GM23338 (cell line): ENCODE measurements at places on chromosomes 7 and 10. TPM values are rescaled to one million over a fixed set of nuclear protein-coding genes. Genes with fewer than 3 reads are reported as not detected.

The HABP2 gene
- total RNA-seq = not detected in 2 replicates

The TFEC gene
- 0.04 TPM in 1 of 2 replicates, not detected in the other for total RNA-seq

The RPP38 gene
- 17.8 and 20.1 TPM in 2 replicates for total RNA-seq

The SPAM1 gene
- not detected in 2 replicates for total RNA-seq

The PLEKHS1 gene
- total RNA-seq = not detected in 2 replicates

The ELOVL3 gene
- total RNA-seq = 0.59 TPM in 1 of 2 replicates, not detected in the other

The EDRF1 gene
- total RNA-seq = 44.7 and 48.8 TPM in 2 replicates

The SPDYE2B gene
- total RNA-seq = not detected in 2 replicates

The SPDYE1 gene
- total RNA-seq = not detected in 2 replicates

The CHAT gene
- not detected in 2 replicates for total RNA-seq

The ZNF727 gene
- not detected in 2 replicates for total RNA-seq

The PPP1R3A gene
- total RNA-seq = 0.28 TPM in 1 of 2 replicates, not detected in the other

The OR6B1 gene
- total RNA-seq = not detected in 2 replicates

The PNLIP gene
- total RNA-seq = not detected in 2 replicates

The KNDC1 gene
- 8.2 and 16.0 TPM in 2 replicates for total RNA-seq

The CYP2C19 gene
- total RNA-seq = 0.21 and 0.35 TPM in 2 replicates

The CNPY1 gene
- total RNA-seq = 0.31 TPM in 1 of 2 replicates, not detected in the other

The CCL24 gene
- total RNA-seq = not detected in 2 replicates

The IQUB gene
- total RNA-seq = 1.1 and 1.6 TPM in 2 replicates

The SH2D4B gene
- not detected in 2 replicates for total RNA-seq

The LIPN gene
- total RNA-seq = not detected in 2 replicates

The CCDC3 gene
- total RNA-seq = 4.5 and 5.2 TPM in 2 replicates

The SHH gene
- not detected in 2 replicates for total RNA-seq

The STEAP4 gene
- under 0.01 TPM in 1 of 2 replicates, not detected in the other for total RNA-seq

The PCGF5 gene
- total RNA-seq = 6.5 and 7.7 TPM in 2 replicates

The MSMB gene
- not detected in 2 replicates for total RNA-seq

The TSPAN33 gene
- 46.8 and 51.5 TPM in 2 replicates for total RNA-seq

The SAMD9 gene
- total RNA-seq = 0.17 TPM in 1 of 2 replicates, not detected in the other

The UCN3 gene
- total RNA-seq = not detected in 2 replicates

The KCNIP2 gene
- total RNA-seq = 2.2 and 2.9 TPM in 2 replicates

The GPR26 gene
- 0.04 and 0.07 TPM in 2 replicates for total RNA-seq

The GIMAP4 gene
- not detected in 2 replicates for total RNA-seq

The HSPB1 gene
- 47.5 and 48.1 TPM in 2 replicates for total RNA-seq
